ENCODE measurements at places on chromosomes 3 and 15. TPM values are rescaled to one million over a fixed set of nuclear protein-coding genes. Genes with fewer than 3 reads are reported as not detected.

DNA sequence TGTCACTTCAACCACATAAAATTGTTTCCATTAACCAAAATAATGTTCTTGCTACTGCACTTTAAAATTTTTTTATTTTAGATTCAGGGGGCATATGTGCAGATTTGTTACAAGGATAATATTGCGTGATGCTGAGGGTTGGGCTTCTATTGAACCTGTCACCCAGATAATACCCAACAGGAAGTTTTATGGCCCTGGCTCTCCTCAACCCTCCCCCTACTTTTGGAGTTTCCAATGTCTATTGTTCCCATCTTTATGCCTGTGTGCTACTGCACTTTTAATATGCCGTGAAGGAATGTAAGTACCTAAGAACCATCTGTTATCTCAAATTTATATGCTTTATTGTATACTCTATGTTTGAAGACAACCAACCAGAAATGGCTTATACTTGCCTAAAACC, 42.0 kb upstream of the IMPG2 start:
- no peaks in the 10 kb centered on the region for H3K27me3 ChIP-seq
- H3K4me1 ChIP-seq = no peaks in the 10 kb centered on the region
- H3K27ac ChIP-seq = no peak overlapping the region
- H3K4me3 ChIP-seq = no peak overlapping the region
- no peak for DNase-seq

DNA sequence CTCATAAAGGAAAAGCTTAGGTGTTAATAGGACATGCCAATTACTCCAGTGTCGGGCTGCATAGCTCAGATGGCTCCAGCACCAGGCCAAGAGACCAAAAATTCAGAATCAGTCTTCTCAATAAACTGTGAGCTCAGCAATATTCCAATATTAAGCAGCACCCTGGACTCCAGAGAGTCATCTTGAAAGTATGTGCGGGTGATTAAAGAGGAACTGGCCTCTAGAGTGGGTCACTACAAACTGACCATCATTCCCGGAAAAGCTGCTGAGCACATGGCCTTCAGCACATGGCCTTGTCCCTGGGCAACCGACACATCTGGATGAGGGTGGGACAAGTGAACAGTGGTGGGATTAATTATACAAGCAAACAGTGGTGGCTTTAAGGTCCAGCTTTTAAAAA, 59.0 kb downstream of the MAGI1 start:
- H3K27ac ChIP-seq = no peak overlapping the region
- no peaks in the 10 kb centered on the region for H3K4me1 ChIP-seq
- H3K27me3 ChIP-seq = no peaks in the 10 kb centered on the region
- no peaks in the 10 kb centered on the region for H3K36me3 ChIP-seq
- DNase-seq = no peak

Gene CCDC13
- 0.45 TPM for total RNA-seq

- H3K36me3 ChIP-seq = no peaks in the 10 kb centered on the region
- no peaks in the 10 kb centered on the region for H3K27me3 ChIP-seq
- no peak overlapping the region for H3K4me3 ChIP-seq
- peaks cover 22% of the 10 kb centered on the region for H3K4me1 ChIP-seq
- no peak for DNase-seq
These were observed 150.3 kb downstream of the TNIK start for GRCh38 chr3:171309906-171310359.

Gene GOLGA6D
- total RNA-seq = 2.1 TPM

Gene IGSF10
- 0.94 TPM for total RNA-seq

- H3K36me3 ChIP-seq = no peaks in the 10 kb centered on the region
- no peak for DNase-seq
- H3K4me1 ChIP-seq = no peaks in the 10 kb centered on the region
- no peak overlapping the region for H3K4me3 ChIP-seq
- no peaks in the 10 kb centered on the region for H3K27me3 ChIP-seq
- no peak overlapping the region for H3K27ac ChIP-seq
These were observed 2.3 kb downstream of the CYP8B1 start for GRCh38 chr3:42873221-42873982.

- H3K27ac ChIP-seq = no peak overlapping the region
- no peaks in the 10 kb centered on the region for H3K27me3 ChIP-seq
- no peak for DNase-seq
- H3K36me3 ChIP-seq = no peaks in the 10 kb centered on the region
- no peaks in the 10 kb centered on the region for H3K4me1 ChIP-seq
These were observed 20.3 kb upstream of the EPB42 start for GRCh38 chr15:43241100-43241499.

Gene FBXL22
- not detected for total RNA-seq

- H3K4me1 ChIP-seq = no peaks in the 10 kb centered on the region
- H3K27me3 ChIP-seq = peaks cover 45% of the 10 kb centered on the region
- no peak overlapping the region for H3K27ac ChIP-seq
- peak; percentile 60 for DNase-seq
- H3K4me3 ChIP-seq = peak overlapping the region; percentile 54
These were observed 114.5 kb upstream of the GOLGA8J start for GRCh38 chr15:29968099-29968894.

GRCh38 chr3:81621277-81621676, 140.2 kb downstream of the GBE1 start:
- H3K27me3 ChIP-seq = no peaks in the 10 kb centered on the region

Gene LRRC31
- total RNA-seq = not detected

- no peak overlapping the region for H3K27ac ChIP-seq
- no peaks in the 10 kb centered on the region for H3K36me3 ChIP-seq
- no peak overlapping the region for H3K4me3 ChIP-seq
These were observed 157.9 kb downstream of the CHL1 start for GRCh38 chr3:354432-354831.

DNA sequence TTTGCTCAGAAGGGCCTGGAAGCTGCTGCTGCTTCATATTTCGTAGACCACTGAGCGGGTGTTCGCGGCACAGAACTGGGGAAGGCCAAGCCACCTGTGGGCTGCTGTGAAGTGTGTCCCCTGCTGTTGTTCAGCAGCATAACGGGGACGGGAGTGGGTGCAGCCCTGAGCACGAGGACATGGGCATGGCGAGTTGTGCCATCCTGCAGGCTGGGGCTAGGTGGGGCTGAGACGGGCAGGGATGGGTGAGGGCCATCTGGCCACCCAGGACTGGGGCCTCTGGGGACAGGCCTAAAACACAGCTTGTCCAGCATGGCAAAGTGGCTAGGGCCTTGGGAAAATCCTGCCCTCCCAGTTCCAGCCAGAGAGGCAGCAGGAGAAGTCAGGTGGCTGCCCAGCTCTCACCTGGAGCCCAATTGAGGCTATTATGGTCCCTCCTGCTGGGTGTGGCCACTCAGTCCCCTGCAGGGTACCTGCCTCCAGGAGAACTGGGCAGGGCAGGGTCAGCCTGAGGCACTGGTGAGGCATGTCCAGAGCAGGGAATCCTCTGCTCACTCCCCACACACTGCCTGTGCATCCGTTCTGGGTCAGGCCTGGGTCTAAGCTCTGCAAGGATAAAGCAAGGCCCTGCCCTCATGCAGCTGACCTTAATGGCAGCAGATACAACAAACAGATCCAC, 29.5 kb downstream of the CFAP100 start:
- no peaks in the 10 kb centered on the region for H3K36me3 ChIP-seq
- DNase-seq = no peak
- no peak overlapping the region for H3K27ac ChIP-seq
- H3K4me1 ChIP-seq = no peaks in the 10 kb centered on the region

Gene CX3CR1
- total RNA-seq = 0.24 TPM

DNA sequence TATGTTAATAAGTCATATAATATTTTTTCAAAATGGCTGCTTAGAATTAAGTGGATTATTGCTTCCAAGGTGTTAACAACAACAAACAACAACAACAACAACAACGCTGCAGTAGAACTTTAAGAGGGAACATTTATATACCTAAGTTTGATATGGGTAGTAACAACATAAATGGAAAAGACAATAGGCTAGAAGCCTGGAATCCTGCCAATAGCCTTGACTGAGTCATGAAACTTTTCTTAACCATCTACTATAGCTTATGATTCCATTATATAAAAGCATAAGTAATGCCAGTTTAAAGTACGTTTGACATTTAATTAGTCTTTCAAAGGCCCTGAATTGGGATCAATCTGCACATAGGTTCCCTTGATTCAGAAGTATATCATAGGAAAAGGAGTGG, 31.2 kb downstream of the SATB1 start:
- DNase-seq = no peak
- no peak overlapping the region for H3K4me3 ChIP-seq
- no peaks in the 10 kb centered on the region for H3K4me1 ChIP-seq
- no peaks in the 10 kb centered on the region for H3K27me3 ChIP-seq
- no peak overlapping the region for H3K27ac ChIP-seq

- peak; percentile 73 for DNase-seq
- H3K27me3 ChIP-seq = peaks cover 3% of the 10 kb centered on the region
- no peak overlapping the region for H3K4me3 ChIP-seq
- H3K36me3 ChIP-seq = no peaks in the 10 kb centered on the region
- H3K4me1 ChIP-seq = no peaks in the 10 kb centered on the region
These were observed 23.1 kb upstream of the MCCC1 start for GRCh38 chr3:183122257-183122932.

Gene LTF
- total RNA-seq = 1.3 TPM

Gene FEZF2
- not detected for total RNA-seq

GRCh38 chr3:171875923-171876412, 32.8 kb downstream of the TMEM212 start:
- peaks cover 21% of the 10 kb centered on the region for H3K4me1 ChIP-seq
- DNase-seq = no peak
- no peak overlapping the region for H3K4me3 ChIP-seq
- no peak overlapping the region for H3K27ac ChIP-seq
- H3K36me3 ChIP-seq = no peaks in the 10 kb centered on the region
- no peaks in the 10 kb centered on the region for H3K27me3 ChIP-seq

GRCh38 chr3:171157286-171157685, 130.8 kb upstream of the SLC2A2 start:
- H3K4me3 ChIP-seq = no peak overlapping the region
- H3K36me3 ChIP-seq = peaks cover 8% of the 10 kb centered on the region
- no peaks in the 10 kb centered on the region for H3K27me3 ChIP-seq
- no peak overlapping the region for H3K27ac ChIP-seq

DNA sequence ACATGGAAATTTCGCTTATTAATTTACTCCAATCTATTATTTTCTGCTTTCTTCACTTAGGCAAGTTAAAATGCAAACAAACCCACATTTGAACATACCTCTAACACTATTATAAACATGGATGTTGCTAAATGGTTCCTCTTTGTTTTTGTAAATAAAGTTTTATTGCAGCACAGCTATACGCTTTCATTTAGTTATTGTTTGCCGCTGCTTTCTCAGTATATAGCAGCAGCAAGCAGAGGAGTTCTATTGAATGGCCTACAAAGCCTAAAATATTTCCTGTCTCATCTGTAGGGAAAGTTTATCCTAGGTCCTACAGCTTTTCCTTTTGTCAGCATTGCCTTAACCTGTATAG, 7.9 kb upstream of the CHD2 start:
- H3K4me1 ChIP-seq = no peaks in the 10 kb centered on the region
- no peak overlapping the region for H3K27ac ChIP-seq
- peaks cover 32% of the 10 kb centered on the region for H3K36me3 ChIP-seq
- no peaks in the 10 kb centered on the region for H3K27me3 ChIP-seq

DNA sequence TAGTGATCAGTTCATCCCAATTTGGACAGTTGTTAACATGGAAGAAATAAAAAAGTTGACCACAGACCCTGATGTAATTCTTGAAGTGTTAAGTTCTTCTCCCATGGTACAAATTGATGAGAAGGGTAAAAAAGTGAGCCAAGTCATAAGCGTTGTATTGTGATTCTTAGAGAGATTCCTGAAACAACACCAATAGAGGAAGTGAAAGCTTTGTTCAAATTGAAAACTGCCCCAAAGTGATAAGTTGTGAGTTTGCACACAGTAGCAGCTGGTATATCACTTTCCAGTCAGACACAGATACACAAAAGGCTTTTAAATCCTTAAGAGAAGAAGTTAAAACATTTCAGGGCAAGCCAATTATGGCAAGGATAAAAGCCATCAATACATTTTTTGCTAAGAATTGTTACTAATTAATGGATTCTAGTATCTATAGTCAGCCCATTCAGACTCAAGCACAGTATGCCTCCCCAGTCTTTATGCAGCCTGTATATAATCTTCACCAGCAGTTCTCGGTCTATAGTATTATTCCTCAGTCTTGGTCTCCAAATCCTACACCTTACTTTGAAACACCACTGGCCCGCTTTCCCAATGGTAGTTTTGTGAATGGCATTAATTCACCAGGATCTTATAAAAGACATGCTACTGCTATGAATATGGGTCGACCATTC, 38.2 kb downstream of the CDIN1 start:
- H3K4me3 ChIP-seq = no peak overlapping the region
- H3K4me1 ChIP-seq = no peaks in the 10 kb centered on the region
- DNase-seq = no peak
- H3K36me3 ChIP-seq = no peaks in the 10 kb centered on the region
- no peak overlapping the region for H3K27ac ChIP-seq

DNA sequence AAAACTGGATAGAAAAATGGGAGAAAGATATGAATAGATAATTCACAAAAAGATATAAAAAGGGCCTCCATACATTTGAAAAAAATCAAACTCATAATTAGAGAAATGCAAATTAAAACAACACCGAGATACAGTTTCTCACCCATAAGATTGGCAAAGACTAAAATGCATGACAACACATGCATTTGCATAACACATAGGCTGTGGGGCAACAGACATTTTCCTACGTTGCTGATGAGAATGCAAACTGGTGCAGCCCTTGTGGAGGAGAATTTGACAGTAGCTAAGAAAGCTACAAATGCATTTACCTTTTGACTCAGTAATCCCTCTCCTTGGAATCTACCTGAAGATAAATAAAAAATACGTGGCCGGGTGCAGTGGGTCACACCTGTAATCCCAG, 11.4 kb upstream of the CAND2 start:
- no peak overlapping the region for H3K4me3 ChIP-seq
- peaks cover 6% of the 10 kb centered on the region for H3K4me1 ChIP-seq
- no peaks in the 10 kb centered on the region for H3K36me3 ChIP-seq
- no peak overlapping the region for H3K27ac ChIP-seq
- DNase-seq = peak; percentile 34

GRCh38 chr3:120171134-120171873, 77.1 kb upstream of the GSK3B start:
- no peak overlapping the region for H3K27ac ChIP-seq
- H3K36me3 ChIP-seq = no peaks in the 10 kb centered on the region
- no peaks in the 10 kb centered on the region for H3K27me3 ChIP-seq
- no peaks in the 10 kb centered on the region for H3K4me1 ChIP-seq

Gene MAGI1
- 63.8 TPM for total RNA-seq

GRCh38 chr3:38095669-38096483, 41.1 kb downstream of the ACAA1 start:
- H3K27me3 ChIP-seq = no peaks in the 10 kb centered on the region
- peaks cover 13% of the 10 kb centered on the region for H3K4me1 ChIP-seq
- H3K36me3 ChIP-seq = no peaks in the 10 kb centered on the region
- no peak overlapping the region for H3K27ac ChIP-seq

DNA sequence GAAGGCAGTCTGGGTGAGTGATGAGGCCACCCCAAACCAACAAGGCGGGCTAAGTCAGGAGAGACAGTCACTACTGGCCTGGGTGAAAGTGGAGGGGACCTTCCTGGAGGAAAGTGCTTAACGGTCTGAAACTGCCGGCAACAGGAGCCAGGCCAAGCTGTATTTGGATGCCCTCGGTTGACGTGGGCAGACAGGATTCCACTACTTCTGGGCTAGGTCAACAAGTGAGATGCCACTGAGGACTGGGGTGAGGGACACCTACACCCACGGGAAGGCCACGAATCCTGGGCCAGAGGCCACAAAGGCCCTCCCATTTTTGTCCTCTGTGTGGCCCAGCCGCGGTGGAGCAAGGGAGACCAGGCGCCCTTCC, 12.3 kb downstream of the SPTBN5 start:
- no peaks in the 10 kb centered on the region for H3K4me1 ChIP-seq
- H3K27me3 ChIP-seq = peaks cover 31% of the 10 kb centered on the region
- H3K27ac ChIP-seq = no peak overlapping the region
- no peak for DNase-seq
- no peaks in the 10 kb centered on the region for H3K36me3 ChIP-seq

All from GM23338 (cell line).